ENCODE measurements at places on chromosomes 11 and 22. TPM values are rescaled to one million over a fixed set of nuclear protein-coding genes. Genes with fewer than 3 reads are reported as not detected.

The H19 gene
- total RNA-seq: 25.9 TPM

The KCNJ1 gene
- total RNA-seq: not detected

The OSM gene
- total RNA-seq: 0.13 TPM

The C1QTNF5 gene
- 11.9 TPM for total RNA-seq

The TSPAN32 gene
- not detected for total RNA-seq

The INSC gene
- 0.08 TPM for total RNA-seq

The CRY2 gene
- 25.9 TPM for total RNA-seq
